ENCODE measurements at places on chromosomes 13 and 19.

DNA sequence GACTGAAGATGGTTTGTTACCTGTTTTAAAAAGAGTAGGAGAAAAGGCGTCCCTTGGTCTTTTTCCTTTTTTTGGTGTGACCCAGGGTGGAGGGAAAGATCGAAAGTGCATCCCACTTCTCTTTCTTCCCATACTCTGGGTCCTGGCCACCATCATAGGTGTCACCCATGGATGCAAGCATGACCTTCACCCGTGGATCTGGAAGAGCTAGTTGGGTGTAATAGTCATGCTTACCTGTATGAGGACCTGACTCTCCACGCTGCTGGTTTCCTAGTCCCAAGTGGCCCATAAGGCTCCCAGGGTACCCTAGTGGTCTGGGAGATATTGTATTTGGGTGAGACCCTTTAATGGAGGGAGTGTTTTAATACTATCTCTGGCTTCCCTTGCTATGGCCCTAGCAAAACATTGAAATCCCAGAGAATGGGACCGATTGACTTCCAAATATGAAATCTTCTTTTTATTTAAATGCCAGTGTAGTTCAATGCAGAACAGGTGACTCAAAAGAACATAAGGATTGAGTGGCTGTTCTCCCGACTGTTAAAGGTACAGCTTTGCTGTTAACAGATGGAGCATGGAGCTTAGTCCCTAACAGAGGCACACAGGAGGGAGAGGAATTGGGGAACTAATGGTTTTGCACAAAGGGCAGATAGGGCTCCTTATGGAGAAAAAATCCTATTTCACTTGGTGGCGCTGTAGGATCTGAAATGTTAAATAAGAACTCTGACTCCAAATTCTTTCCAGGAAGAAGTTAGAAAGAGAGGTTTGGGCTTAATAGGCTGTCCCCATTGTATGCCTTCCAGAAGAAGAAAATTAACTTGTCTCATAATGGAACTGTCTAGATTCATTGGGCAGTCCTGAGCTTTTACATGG is 7.0 kb upstream of the ZNF550 start:
- peak; percentile 26 for DNase-seq

- no peak for DNase-seq
Measured at GRCh38 chr13:53054569-53054968, 26.0 kb downstream of the OLFM4 start.

DNA sequence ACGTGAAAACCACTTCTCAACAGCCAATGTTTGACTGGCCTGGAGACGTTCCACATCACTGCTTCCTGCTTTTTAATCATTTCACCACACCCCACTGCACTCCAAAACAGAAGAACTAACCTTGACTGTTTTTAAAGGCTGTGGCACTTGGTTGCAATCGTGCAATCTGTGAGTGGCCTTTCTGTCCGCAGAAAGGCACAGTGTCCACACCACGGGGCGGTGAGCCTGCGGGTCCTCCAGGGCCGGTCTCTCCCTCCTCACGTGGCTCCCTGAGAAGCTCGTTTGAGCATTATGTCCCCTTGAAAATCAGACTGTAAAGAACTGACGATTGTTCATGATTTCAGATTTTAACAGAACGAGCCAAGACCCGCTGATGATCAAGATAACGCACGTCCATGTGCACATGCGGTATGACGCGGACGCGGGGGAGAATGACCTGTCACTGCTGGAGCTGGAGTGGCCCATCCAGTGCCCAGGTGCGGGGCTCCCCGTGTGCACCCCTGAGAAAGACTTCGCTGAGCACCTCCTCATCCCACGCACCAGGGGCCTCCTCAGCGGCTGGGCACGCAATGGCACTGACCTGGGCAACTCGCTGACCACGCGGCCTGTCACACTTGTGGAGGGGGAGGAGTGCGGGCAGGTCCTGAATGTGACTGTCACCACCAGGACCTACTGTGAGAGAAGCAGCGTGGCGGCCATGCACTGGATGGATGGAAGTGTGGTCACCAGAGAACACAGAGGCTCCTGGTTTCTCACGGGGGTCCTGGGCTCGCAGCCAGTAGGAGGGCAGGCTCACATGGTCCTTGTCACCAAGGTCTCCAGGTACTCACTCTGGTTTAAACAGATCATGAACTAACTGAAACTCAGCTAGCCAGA is 13.0 kb downstream of the PROZ start:
- DNase-seq: peak; percentile 32

- DNase-seq: no peak
Measured at GRCh38 chr13:31987535-31988170, 43.9 kb upstream of the FRY start.

- DNase-seq: no peak
Measured at GRCh38 chr19:38819231-38819920, 6.6 kb upstream of the LGALS4 start.

Measured in activated CD8-positive, alpha-beta memory T cell treated with anti-CD3 and anti-CD28 coated beads, Interleukin-2, amount 50 U/mL, for 48 hours (primary cell).